ENCODE measurements at places on chromosomes 4 and X.

DNA sequence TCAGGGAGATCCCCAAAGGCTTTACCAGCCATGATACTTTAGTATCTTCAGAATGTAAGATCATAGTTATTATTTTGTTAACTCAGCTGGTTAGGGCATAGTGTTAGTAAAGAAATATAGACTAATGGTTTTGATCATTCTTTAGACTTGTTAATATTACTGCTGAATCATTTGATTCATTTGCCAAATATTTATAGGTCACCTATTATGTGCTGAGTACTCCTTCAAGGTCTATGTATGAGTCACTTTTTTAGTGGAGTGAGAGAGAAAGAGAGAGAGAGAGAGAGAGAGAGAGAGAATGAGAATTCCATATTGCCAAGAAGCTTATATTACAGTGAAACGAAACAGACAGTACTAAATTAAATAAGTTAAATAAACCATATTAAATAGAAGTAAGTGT, 110.3 kb downstream of the UBE2NL start:
- DNase-seq: no peak

DNA sequence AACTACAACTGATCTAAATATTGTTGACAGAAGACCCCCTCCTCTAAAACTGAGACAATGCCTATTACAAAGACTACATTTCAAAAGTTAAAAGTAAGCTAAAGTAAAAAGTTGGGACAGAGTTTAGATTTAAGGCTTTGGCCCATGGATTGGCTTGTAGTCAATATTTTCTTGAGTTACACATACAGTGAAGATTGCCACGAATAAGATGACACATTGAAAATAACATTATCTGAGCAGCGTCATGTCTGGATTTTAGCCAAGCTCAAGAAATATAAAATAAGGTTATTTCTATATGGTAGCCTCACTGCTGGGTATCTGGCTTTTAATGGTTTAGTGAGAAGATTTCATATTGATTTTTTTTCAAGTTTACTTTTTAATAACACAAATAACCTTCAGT, 266.2 kb upstream of the LDB2 start:
- DNase-seq: no peak

GRCh38 chrX:8103655-8104054, 67.4 kb downstream of the VCX2 start:
- DNase-seq: no peak

- DNase-seq: no peak
Measured at GRCh38 chrX:67523002-67523681, 20.7 kb upstream of the AR start.

DNA sequence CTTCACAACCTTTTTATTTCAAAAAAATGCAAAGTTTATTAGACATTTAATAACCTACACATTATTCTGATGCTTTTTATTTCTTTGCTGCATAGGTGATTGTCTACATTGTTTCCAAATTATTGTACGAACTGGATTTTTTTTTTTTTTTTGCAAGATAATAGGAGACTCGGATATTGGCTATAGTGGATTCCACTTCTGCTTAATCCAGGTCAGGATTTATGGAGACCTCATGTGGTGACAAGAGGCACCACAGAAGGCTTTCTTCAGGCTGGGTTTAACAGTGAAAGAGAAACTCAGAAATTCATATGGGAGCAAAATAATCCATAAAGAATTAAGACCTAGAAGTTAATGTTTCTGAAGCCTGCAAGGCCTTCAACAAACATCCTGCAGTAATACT, 2.4 kb upstream of the SLIT2 start:
- no peak for DNase-seq

DNA sequence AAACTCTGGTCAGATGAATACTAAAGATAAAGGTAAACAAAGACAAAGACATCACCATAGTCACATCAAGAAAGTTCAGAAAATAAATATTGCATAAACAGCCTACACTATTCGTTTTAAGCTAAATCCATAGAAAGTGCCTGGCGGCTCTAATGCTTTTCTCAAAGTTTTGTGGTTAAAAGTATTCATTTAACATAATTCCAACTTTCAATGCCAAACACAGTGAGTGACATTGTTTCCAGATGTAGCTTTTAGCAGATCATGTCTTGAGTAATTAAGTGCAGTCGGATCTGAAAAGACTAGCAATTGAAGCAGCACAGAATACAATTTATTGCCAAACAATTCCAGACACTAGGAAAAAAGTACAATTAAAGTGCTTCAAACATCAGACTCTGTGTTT, 287.1 kb upstream of the ADGRL3 start:
- no peak for DNase-seq

GRCh38 chr4:110613745-110614144, 9.1 kb downstream of the PITX2 start:
- no peak for DNase-seq

DNA sequence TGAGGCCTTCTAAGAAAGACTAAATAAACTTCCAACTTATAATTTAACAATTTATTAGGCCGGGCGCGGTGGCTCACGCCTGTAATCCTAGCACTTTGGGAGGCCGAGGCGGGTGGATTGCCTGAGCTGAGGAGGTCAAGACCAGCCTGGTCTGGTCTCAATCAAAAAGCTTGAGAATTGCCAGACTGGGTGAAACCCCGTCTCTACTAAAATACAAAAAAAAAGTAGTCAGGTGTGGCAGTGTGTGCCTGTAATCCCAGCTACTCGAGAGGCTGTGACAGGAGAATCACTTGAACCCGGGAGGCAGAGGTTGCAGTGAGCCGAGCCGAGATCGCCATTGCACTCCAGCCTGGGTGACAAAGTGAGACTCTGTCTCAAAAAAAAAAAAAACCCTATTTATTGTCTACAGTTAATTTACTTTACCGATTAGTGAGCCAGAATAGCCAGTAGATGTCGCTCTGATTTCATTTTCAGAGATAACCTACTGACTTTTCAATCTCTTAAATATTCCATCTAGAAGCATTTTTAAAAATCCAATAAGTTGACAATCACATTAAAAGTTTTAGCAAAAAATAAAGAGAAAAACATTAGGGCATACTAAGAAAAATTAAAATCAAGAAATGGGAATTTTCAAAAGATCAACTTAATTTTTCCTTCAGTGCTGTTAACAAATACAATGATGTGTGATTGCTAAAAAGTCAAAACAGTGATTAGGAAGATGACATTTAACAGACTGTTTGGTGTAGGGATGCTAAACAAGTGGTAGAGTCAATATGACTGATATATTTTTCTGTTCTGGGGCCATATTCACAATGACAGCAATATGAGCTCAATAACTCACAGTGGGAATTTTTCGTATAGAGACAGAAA, 4.3 kb upstream of the SHROOM3 start:
- no peak for DNase-seq

DNA sequence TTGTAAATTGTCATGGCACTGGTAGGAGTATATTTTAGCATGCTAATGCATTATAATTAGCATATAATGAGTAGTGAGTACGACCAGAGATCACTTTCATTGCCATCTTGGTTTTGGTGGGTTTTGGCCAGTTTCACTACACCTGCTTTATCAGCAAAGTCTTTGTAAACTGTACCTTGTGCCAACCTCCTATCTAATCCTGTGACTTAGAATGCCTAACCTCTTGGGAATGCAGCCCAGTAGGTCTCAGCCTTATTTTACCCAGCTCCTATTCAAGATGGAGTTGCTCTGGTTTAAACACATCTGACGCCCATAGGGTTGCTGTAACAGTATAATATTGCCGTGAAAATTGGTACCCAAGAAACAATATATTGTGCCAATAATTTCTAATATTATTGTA, 159.4 kb downstream of the MAGEB5 start:
- no peak for DNase-seq

GRCh38 chr4:71680706-71681105, 103.2 kb downstream of the GC start:
- DNase-seq: no peak

DNA sequence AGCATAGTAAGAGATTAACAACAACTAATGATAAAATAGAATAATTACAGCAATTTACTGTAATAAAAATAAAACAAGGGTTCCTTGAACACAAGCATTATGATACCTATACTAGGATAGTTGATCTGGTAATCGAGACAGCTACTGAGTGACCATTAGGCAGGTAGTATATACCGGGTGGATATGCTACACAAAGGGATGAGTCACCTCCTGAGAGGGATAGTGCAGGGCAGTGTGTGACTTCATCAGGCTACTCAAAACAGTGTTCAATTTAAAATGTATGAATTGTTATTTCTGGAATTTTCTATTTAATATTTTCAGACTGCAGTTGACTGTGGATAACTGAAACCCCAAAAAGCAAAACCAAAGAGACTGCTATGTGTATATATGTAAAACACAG, 9.7 kb upstream of the ANTXR2 start:
- DNase-seq: no peak

DNA sequence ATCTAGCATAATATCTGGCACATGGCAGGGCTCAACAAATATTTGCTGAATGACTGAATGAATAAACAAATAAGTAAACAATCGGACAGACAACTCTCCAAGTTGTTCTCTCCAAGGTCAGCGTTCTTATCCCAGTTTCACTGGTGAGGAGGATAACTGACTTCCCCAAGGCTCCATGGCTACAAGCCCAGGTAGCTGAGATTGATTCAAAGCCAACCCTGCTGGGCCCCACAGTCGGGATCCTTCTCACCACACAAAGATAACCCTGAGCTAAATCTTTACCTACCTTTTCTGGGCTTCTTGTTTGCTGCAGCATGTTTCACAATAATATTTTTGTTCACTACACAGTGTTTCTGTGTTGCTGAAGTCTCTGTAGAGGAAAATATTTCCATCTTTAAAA, 54.9 kb downstream of the USP46 start:
- DNase-seq: no peak
